ENCODE measurements at places on chromosomes 3 and 15.

GRCh38 chr15:65115086-65115485, at the start of gene UBAP1L:
TSS of gene UBAP1L (minus strand) at chr15:65115200. CDS start at chr15:65106215, 8,985 bp downstream.
- no peak for DNase-seq

GRCh38 chr3:11230125-11230524, 42.1 kb upstream of the ATG7 start:
- DNase-seq = no peak

DNA sequence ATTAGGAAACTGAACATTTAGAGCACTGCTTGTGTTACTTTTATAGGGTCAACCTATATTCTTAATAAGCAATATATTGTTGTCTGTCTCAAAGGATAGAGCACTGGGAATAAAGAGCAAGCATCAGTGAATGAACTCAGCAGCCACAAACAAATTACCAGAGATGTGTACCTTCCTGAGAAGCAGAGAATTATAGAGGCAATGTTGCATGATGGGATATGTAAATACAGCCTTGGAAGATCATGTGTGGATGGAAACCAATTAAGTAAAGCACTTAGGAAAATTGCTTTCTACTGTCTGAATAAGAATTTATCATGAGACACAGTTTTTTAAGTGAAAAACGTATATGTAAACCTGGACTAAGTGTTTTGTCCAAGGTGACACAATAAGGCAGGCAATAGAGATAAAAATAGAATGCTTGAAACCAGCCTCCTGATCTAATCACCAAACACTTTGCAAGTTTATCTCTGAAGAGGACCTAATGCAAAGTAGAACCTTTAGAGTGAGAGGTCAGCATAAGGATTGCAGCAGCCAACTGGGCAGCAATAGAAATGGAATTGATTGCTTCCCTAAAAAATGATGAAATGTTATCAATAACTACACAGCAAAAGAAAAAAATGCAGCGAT, 848.0 kb downstream of the TUSC7 start:
- DNase-seq = no peak

- no peak for DNase-seq
Measured at GRCh38 chr3:192313605-192314004, 413.7 kb downstream of the FGF12 start.

All from astrocyte of the cerebellum (primary cell).